M059J (cell line): ENCODE measurements at places on chromosomes 5 and 9.

DNA sequence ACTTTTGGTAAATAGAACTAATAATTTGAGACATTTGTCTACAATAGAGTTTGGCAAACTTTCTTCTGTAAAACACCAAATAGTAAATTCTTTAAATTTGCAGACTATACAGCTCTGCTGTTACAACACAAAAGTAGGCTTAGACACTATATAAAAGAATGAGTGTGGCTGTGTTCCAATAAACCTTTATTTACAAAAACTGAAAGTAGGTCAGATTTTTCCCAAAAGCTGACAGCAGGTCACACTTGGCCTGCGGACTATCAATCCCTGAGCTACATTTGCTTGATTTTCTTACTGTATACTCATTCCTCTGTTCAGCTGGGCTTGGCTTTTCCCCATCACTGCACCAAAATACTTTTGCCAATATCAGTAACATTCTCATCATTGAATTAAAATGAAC, 189.4 kb downstream of the COMMD10 start:
- DNase-seq: no peak

DNA sequence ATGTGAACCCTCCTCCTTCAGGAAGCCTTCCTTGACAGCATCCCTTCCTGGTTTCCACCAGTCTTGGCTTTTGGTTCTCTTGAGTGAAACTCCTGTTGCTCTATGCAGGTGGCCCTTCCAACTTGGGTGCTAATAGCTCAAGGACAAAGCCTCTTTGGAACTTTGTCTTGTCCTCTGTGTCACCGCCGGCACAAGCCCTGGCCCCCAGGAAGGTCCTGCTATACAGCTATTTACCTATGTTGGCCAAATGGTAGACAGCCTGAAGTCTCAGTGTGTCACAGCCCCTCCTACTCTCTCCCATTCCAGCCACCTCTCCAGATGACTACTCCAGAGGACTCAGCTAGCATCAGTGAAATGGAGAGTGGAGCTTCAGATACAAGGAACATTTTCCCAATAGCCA, 94.7 kb upstream of the ZNF618 start:
- no peak for DNase-seq

DNA sequence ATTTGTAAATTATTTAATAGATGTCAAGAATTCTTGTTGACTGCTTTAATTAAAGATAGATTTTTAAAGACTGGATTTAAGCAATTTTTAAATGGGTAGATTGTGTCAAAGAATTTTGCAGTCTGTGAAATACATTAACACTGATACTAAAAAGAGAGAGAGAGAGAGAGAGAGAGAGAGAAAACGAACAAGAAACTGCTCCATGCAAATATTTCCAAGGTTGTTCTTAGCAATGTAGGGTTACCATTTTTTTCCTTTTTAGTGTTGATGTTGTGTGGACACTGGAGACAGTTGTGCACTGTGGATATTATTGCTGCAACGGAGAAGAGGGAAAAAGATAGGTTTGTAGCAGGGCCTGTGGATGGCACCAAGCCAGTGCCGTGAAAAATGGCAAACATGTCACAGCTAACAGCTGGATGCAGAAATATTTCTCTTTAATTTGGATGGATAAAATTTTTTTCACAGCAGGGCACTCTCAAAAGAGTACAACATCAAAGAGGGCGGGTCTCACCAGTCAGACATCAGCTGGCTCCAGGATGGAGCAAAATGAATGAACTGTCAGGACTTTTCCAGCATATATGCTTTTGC, 58.2 kb downstream of the PRDM6 start:
- DNase-seq: no peak

DNA sequence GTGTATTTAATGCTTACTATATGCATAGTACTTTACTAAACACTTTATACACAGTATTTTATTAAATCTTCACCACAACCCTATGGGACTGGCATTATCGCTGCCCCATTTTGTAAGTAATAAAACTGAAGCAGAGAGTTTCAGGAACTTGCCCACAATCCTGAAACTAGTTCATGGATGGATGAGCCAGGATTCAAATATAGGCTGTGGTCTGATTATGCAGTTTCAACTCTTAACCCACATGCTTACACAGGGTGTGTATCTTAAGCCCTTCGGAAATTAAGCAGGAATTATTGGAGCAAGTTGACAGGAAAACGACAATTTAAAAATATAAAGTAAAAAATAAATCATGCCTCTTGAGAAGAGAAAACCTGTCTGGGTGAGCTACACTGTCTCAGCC, 109.0 kb downstream of the ATP10B start:
- no peak for DNase-seq

GRCh38 chr9:90099262-90099963, 494.6 kb downstream of the GADD45G start:
- peak; percentile 40 for DNase-seq

GRCh38 chr5:155134130-155134529, 120.6 kb downstream of the KIF4B start:
- DNase-seq: no peak

- no peak for DNase-seq
Observed at GRCh38 chr5:79590396-79590999, 21.7 kb upstream of the TENT2 start.

- DNase-seq: no peak
Observed at GRCh38 chr5:181217803-181218062, 5.3 kb upstream of the TRIM41 start.

GRCh38 chr5:36641431-36641830, 35.0 kb downstream of the SLC1A3 start:
- DNase-seq: no peak

- DNase-seq: no peak
Observed at GRCh38 chr9:70954596-70955143, 166.8 kb downstream of the TRPM3 start.

- no peak for DNase-seq
Observed at GRCh38 chr5:142281008-142281367, 43.8 kb downstream of the SPRY4 start.

DNA sequence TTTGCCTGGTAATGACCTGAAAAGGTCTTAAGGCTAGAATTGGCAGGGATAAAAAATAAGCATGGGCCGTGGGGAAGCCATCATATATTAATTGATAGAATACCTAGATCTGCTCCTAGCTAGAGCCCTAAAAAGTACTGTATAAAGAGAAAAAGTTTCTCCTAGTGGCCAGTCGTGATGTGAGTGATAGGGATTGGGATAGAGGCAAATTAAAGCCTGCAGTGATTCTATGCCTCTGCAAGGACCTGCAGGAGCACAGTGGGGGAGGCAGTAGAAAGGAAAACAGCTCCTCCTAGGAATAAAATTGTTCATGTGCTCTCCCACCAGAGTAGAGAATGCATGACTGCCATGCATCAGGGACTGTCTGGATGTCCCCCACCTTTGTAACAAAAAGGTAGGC, 56.2 kb upstream of the FTMT start:
- no peak for DNase-seq

DNA sequence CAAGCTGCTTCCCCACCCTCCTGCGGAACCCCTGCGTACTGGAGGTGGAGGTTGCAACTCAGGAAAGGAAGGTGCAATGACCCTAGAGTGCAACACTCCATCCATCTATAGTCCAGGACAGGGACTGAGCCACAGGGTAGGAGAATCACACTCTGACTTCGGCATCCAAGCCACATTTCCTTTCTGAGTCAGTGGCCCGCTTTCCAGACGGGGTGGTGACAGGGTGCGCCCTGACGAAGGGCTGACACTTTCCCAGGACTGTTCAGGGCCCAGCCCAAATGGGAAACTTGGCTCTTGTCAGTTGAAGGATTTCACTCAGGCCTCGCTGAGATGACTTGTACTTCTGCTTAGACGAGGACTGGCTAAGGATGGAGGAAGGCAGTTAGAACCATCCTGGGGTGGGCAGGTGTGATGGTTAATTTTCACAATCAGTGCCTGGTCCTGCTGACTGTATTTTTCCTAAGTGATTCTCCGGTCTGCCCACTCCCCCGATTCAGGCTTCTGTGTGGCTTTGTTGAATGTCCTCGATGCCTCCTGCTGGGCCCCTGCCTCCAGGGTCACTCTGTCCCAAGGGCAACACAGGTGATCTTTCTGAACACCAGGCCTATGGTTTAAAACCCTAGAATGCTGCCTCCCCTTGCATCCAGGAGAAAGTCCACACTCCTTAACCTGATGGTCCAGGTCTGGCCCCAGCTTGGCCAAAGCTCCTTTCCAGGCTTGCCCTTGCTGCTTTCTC, 228.1 kb downstream of the FSTL4 start:
- DNase-seq: no peak

GRCh38 chr5:173554038-173554955, 62.2 kb downstream of the BOD1 start:
- DNase-seq: no peak

- DNase-seq: peak; percentile 75
Observed at GRCh38 chr9:70924895-70925547, 196.4 kb downstream of the TRPM3 start.

DNA sequence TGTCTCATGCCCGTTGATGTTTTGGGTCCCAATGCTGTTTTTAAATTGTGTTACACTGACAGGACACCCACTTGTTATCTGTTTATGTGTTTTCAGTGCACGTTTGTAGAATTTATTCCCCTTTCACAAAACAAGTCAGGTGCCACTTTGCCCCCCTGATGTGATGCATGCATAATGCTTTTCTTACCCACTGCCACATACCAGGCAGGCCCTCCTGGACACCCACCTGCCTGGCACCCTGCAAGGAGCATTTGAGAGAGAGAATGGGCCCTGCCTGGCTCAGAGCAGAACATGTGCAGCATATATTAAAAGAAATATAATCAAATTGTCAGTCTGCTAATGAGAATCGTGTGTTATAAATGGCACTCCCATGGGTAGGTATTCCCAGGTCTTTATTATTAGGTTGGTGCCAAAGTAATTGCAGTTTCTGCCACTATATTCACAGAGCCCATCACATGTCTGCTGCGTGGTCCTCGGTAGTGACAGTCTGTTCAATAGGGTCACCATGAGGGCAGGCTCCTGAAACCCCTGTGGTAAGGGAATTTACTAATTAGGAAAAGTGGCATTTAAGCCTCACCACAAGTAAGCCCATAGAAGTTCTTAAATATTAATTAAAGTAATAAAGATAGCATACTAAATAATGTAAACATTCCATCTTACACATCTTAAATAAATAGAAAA, 52.2 kb upstream of the CKMT2 start:
- DNase-seq: no peak

DNA sequence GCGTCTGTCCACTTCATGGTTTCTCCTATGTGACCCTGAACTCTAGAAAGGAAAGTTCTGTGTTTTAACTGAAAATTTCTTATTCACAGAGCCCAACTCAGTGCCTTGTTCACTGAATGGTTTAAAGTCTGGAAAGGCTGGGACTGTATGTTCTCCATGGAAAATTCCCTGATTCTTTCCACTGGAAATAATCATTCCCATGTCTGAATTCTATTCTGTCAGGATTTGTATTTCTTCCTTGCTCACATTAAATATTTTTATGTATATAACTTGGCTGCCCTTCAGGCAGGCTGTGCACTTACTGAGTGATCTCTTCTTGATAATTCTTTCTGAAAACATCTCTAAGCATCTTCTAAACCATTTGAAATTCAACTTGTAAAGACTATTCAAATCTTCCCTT, 1126.9 kb upstream of the DMAC1 start:
- DNase-seq: no peak

DNA sequence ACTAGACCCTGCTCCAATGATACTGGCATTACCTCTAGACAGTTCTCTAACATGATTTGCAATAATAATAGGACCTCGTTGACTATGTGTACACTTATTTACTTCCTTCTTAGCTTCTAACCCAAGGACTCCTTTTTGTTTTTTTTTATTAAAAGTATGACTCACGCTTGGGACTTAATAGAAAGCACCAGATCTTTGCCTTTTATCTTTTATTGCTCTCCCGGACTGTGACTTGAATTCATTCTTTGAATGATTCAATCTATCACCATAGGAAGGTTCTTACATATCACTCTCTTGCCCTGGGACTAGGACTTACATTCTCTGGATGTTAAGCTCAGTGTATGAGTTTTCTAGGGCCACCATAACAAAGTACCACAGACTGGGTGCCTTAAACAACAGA, 9.0 kb downstream of the C9 start:
- peak; percentile 45 for DNase-seq

- DNase-seq: no peak
Observed at GRCh38 chr9:103301051-103301450, 305.9 kb downstream of the CYLC2 start.
